ENCODE measurements at places on chromosomes 1 and 21.

DNA sequence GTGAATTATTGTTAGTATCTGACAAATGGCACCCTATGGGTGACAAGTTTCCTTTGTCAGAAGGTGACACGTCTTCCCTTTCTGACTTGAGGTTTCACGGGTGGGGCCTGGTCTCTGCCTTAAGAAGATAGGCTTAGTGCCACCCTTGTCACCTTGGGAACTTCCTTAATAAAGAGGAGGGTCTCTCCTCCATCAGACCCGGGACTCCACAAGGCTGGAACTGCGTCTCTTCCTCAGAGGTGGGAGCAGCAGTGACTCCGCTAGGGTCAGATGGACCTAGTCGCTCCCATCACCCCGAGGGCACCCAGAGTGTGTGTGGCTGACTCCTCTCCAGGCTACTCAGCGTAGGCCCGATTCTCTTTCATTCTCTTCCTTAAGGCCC, 774 bp upstream of the WDTC1 start:
- DNase-seq, result no peak

DNA sequence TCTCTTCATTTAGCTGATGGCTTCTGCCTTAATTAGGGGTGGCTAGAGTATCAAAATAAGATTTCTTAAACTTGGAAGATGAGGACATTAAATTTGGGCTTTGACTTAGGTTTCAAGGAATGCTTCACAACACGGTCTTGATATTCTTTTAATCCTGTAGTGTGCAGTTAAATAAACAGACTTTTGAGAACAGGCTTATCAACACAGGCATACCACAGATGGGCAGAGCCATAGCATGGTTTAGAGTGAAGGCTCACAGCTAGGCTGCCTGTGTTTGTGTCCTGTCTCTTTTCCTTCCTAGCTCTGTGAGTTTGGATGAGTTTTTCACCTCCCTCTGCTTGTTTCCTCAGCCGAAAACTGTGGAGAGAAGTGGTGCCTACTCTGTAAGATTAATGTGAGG, 102.3 kb upstream of the IPO9 start:
- no peak for DNase-seq

DNA sequence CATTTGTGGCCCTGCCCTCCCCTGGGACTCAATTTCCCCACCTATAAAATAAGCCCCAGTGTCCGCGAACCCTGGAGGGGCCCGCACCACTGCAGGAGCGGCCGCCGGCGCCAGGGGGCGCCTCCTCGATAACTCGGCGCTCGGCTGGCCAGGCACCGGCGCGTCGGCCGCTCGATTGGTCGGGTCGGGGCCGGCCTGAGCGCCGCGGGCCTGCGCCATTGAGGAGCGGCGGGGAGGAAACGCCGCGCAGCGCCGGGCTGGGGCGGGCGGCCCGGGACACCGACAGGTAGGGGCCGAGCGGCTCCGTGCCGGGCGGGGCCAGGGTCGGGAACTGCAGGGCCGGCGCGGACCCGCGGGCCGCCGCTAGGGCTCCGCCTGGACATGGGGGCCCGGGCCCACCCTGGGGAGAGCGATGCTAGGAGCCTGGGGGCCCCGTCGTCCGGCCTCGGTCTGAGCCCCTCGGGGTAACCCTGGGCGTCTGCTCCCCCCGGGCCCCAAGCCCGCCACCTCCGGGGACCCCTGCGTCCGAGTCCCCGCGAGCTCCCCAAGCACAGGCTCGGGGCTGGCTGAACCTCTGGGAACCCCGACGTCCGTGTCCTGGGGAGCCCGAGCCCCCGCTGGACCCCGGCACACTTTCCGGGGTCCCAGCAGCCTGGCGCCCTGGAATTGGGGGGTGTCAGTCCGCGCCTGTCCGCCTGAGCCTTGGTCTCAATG, at the start of gene VPS13D:
Gene VPS13D (plus strand): TSS at position 196 of the 714 bp plus-strand sequence. CDS start 4,237 bp downstream, outside the sequence.
- peak; percentile 97 for DNase-seq

- no peak for DNase-seq
Observed at GRCh38 chr1:29285771-29286170, 49.4 kb downstream of the PTPRU start.

GRCh38 chr1:35619237-35620121, 21.8 kb downstream of the PSMB2 start:
- DNase-seq, result no peak

DNA sequence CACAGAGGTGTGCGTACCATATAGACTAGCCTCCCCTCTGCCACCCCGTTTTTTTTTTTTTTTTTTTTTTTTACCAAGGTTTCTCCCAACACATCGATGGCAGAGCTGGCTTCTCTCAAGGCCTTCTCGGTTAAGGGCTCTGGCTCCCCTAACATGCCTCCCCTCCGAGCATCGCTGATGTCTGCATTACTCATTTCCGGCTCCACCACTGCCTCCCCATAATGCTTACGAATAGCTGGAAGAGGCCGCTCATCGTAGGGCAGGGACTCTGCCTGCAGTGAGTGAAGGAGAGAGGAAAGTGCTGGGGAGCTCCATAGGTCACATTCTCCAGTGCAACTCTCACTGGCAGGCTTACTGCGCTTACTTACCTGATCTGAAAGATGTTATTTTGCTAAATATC, 20.6 kb downstream of the CEP104 start:
- DNase-seq, result no peak

DNA sequence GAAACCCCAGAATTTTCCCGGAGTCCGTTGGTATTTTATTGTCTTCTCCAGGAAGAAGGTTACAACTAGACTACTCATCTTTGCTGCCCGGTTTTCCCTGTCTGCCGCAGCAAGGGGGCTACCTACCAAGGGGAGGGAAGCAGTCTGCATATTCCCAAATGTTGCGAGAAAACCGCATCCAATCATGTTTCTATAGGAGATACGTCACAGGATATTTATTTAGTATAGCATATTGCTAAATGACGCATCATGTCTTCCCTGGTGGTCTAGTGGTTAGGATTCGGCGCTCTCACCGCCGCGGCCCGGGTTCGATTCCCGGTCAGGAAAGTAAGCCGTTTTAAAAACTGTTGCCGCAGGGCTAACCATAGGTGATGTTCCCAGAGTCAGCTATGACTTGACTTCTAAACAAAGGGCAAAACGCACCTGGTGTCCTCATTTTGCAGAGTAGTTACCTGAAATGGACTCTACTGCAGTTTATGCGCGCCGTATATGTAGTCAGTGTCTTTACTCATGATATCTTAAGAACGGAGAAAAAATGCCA, 15.2 kb upstream of the ZNF692 start:
- peak; percentile 70 for DNase-seq

DNA sequence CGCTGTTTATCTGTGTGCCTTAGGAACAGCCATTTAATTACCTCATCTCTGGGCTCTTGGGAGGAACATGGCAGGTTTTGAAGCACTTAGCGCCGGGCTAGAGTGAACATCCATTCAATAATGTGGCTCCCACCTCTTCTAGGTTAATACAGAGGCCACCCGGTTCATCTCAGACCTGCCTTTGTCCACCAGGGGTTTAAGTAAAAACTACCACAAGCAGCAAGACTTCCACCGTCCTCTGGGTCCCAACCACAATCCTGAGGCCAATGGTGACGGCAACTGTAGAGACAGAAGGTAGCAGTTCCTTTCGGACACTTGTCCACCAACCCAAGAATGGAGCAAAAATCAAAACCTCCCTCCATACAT, 924 bp upstream of the DDOST start:
- no peak for DNase-seq

DNA sequence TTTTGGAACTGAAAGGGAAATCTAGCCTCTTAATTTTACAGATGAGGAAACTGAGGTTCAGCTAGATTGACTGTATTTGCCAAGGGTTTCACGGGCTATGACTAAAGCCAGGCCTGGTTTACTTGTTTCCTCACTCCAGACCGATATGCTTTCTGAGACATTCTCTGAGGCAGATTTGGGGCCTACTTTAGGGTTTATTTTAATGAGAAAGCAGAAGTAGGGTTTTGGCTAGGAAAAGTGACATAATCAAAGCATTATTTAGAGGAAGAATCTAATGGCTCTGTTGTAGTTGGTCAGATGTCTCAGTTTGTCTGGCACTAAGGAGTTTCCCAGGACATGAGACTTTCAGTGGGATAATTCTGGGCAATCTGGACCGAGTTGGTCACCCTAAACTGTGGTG, 1.5 kb upstream of the RPTN start:
- DNase-seq, result no peak

GRCh38 chr1:244138399-244138798, 87.3 kb downstream of the ZBTB18 start:
- no peak for DNase-seq

GRCh38 chr1:11877074-11877473, 18.3 kb upstream of the NPPB start:
- DNase-seq, result no peak

- DNase-seq, result no peak
Observed at GRCh38 chr21:44518686-44519085, 21.3 kb downstream of the KRTAP10-1 start.

DNA sequence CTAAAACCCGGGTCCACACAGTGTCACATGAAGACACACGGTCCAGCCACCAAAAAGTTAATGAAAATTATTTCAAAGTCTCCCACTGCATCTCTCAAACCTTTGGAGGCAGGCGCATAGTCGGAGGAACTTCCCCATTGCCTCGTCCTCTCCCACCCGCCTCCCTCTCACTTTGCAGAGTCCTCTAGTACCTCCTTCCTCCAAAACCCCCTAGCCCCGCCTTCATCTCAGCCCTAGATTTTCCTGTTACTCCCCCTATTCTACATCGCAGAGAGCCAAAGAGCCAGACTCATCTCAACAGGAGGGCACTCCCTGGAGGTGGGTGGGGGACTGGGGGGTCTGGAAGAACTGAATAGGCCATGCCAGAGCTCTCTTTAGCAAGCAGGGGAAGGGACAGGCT, 79.3 kb downstream of the DISP3 start:
- DNase-seq, result no peak

GRCh38 chr1:35708441-35708921, 10.2 kb downstream of the C1orf216 start:
- peak; percentile 33 for DNase-seq

DNA sequence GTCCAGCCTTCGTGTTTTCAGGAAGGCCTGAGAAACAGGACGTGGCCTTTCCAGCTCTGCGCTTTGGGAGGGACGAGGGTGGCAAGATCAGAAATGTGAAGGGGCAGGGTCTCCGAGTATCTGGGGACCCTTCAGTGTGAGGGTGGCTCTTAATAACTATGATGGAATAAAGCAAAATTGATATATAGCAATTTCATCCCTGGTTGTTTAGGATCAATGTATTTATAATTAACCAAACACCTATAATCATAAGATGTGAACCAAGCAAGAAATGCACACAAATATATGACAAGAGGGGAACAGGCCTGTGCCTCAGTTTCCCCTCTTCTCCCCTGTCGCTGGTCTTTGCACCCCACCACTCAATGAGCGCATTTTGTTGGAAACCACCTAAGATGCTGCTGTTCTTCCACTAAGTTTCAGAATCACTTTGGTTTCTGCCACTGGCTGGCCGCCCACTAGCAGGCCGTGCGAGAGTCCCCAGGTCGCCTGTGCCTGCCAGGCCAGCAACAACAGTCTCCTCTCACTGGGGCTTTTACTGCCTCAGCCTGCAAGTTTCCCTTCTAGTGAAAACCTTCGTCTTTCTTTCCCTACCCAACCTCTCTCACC, 36.6 kb downstream of the UBASH3A start:
- DNase-seq, result no peak

- peak; percentile 68 for DNase-seq
Observed at GRCh38 chr21:37855647-37856625, 60.3 kb downstream of the KCNJ6 start.

All from GM03348 (cell line).